Suppressor macrophage treated with lipopolysaccharide for 1 hour (primary cell): ENCODE measurements at places on chromosomes 1 and 21.

DNA sequence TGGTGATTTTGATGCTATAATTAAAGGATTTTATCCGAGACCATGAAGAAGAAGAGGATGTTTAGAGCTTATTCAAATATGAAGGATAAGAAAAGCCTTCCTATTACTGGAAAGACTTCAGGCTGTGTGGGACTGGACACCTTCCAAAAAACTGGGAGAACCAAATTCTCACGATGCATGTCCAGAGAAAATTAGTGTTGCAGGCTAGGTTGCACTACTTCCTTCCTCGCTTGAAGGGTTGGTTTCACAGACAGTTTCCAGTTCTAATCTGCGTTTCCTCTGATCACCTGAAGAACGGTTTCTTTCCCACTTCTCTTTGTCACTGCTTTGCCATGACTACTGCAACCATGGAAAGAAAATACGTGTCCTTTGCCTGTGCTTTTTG, 2.0 kb downstream of the MTARC2 start:
- no peak for DNase-seq

DNA sequence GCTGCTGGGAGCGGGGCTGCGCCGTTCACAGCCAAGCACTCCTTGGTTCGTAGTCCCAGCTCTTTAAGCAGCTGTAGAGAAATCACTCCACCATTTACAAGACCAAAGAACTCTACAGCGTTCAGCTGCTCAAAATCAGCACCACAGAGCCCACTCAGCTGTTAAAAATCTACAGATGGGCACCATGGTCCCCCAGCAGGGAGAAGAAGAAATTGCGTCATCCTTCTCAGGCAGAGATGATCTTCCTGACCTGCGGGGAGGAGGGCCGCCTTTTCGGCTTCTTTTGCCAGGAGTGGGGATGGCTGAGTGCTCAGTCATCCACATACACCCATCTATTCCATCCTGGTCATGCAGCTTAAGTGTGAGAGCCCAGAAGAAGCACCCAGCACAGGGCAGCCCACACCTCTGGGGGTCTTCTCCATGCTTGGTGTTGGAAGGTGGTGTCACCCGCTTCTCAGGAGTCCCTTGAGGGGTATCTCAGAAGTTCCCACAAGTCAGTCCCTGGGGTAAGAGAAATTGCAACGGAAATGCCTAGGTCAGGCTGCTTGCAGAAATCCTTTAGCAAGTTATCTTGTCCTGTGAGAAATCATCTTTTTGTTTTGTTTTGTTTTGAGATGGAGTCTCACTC, 163.8 kb downstream of the NPHP4 start:
- no peak for DNase-seq

GRCh38 chr21:44758781-44759627, 42.6 kb downstream of the UBE2G2 start:
- DNase-seq: no peak

GRCh38 chr21:15730484-15731242, 881 bp downstream of the USP25 start:
- no peak for DNase-seq

- DNase-seq: no peak
These were observed 17.8 kb downstream of the IFFO2 start for GRCh38 chr1:18938707-18939070.

GRCh38 chr1:231600458-231600976, 26.1 kb upstream of the DISC1 start:
- no peak for DNase-seq
